ENCODE measurements at places on chromosomes 2 and 18. TPM values are rescaled to one million over a fixed set of nuclear protein-coding genes. Genes with fewer than 3 reads are reported as not detected.

IL18RAP gene
- total RNA-seq = 16.8 TPM

FKBP1B gene
- total RNA-seq = 4.3 TPM

ESPNL gene
- total RNA-seq = 0.11 TPM

DNA sequence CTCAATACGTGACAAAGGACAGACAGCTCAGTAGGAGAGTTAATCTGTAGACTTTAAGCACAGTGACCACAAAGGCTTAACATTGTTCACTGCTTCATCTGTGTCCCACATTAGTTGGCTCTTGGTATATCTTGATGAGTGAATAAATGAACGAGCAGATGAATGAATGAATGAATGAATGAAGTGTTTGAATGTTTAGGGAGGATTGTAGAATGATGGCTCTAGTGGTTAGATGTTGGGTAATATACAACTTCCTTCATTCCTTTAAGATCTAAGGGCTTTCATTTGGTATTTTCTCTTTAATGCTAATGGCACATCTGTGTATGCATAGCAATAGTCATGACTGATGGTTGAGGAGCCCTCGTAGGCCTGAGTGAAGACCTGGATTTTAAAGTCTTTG lies 40.5 kb downstream of the ZNF407 start:
- DNase-seq = no peak
- no peaks in the 10 kb centered on the region for H3K4me1 ChIP-seq
- H3K27me3 ChIP-seq = no peaks in the 10 kb centered on the region
- no peak overlapping the region for H3K27ac ChIP-seq

RIT2 gene
- not detected for total RNA-seq

DNA sequence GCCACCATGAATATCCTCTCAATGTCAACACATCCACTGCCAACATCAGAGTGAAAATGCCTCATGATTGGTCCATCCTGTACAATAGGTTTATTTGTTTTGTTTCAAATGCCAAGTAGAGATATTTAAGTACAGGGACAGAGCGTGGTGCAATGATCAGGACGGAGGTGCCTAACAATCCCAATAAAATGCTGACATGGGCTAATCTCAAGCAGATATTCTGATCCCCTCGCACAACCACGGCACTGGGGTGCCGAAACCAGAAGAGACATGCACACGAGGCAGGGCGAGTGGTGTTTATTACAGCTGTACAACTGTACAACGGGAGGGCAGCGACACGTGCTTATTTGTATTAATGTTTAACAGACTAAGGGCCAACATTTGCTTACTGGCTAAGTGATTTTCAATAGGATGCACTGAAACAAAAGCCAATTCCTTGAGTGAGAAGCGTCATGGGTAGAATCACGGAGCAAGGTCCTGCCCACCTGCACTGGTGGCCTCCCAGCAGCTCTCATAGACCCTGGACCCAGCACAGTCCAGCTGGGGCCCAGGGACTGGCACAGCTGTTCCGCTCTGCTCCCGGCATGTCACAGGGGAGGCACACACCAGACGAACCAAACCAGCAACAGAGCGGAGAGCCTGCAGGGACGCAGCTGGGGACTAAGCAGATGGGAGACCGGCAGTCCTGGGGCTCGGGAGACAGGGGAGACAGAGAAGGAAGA lies 101.4 kb downstream of the HDAC4 start:
- peaks cover 53% of the 10 kb centered on the region for H3K4me1 ChIP-seq
- H3K4me3 ChIP-seq = no peak overlapping the region
- H3K27me3 ChIP-seq = no peaks in the 10 kb centered on the region
- H3K27ac ChIP-seq = peak overlapping the region; percentile 56
- peaks cover 3% of the 10 kb centered on the region for H3K36me3 ChIP-seq

- H3K36me3 ChIP-seq = peaks cover 5% of the 10 kb centered on the region
- peak overlapping the region; percentile 13 for H3K27ac ChIP-seq
- no peak for DNase-seq
- no peak overlapping the region for H3K4me3 ChIP-seq
These were observed 21.3 kb downstream of the HNRNPLL start for GRCh38 chr2:38581193-38582147.

DNA sequence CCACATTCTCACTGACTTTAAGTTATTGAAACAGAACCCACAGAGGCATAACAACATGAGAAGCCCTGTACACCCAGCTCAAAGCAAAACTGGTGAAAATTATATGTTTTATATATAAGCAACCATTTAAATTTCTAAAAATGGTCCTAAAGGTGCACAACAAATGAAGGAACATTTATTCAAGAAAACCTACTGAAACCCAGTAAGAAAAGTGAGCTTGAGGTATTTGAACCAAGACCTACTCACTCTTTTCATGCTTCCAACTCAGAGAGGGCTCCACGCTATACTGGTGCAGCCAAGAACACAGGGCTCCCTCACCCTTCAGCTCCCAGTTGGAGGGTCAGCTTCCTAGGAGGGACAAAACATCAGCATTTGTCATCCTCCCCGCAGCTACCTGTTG lies 2.1 kb upstream of the CACNB4 start:
- peaks cover 12% of the 10 kb centered on the region for H3K4me1 ChIP-seq
- no peak for DNase-seq
- H3K27me3 ChIP-seq = peaks cover 43% of the 10 kb centered on the region
- H3K4me3 ChIP-seq = no peak overlapping the region

AGAP1 gene
- total RNA-seq = 2.4 TPM

All from activated naive CD8-positive, alpha-beta T cell treated with anti-CD3 and anti-CD28 coated beads, Interleukin-2, amount 10 ng/mL, durations not matched to agents 7 days and 5 days (primary cell).